ENCODE measurements at places on chromosomes 12 and 14.

GRCh38 chr12:60995256-60995825 is 1264.9 kb upstream of the USP15 start:
- no peak for DNase-seq

DNA sequence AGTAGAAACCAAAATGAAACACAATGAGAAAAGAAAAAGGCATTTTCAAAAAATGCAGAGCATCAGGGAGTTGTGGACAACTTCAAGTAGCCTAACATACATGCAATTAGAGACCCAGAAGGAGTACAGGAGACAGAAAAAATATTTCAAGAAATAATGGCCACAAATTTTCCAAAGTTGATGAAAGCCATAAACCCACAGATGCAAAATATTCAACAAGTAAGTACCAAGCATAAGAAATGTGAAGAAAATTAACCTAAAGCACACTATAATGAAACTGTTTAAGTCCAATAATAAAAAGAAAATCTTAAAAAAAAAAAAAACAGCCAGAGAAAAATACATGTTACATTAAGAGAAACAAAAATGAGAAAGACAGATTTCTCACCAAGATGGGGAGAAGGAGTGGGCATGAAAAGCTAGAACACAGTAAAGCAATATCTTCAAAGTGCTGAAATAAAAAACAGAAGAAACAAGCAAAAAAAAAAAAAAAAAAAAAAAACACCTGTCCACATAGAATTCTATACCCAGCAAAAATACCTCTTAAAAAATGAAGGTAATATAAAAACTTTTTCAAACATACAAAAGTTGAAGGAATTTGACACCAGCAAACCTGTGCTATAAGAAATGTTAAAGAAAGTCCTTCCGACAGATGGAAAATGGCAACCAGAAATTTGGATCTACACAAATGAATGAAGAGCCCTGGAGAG is 77.1 kb downstream of the PRKAB1 start:
- DNase-seq = no peak

- no peak for DNase-seq
These were observed 2.5 kb downstream of the AJUBA start for GRCh38 chr14:22979748-22980392.

GRCh38 chr12:99658671-99659349 is 11.3 kb downstream of the GARIN6 start:
- DNase-seq = no peak

DNA sequence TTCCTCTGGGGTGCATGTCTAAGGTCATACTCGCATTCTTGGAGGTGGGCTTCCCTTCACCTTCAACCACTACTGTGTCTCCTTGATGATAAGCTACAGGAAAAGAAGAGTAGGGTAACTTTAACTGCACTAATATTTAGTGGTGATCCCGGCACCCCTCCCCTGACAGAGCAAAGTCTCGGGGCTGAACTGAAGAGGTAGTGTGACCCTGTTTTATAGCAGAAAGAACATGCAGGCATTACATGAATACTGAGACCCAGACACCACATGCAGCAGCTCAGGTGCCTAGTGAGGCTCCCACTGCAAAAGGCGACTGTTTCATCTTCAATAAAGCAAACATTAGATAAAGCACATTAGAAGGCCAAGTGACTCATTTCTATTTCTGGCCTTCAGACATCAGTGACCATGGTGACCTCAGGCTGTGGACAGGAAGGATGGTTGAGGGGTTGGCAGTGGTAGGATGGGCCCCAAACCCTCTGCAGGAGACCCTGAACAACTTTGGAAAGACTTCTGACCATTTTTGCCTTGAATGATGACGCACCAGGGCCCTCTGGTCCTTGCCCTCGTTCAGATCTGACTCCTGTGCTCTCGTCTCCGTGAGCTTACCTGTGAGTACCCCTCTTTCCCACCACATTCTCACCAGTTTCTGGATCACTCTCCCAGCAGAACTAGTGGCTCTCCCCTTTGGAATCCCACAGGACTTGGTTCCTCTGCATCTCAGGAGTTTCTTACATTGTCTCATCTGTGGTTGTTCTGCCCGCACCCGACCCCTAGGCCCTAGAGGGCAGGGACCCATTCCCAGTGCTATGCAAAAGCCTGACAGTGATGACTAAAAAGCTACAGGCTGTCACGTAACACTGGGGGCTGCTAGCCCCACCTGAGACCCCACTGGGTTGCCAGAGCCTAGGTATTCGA is 23.8 kb upstream of the JPH4 start:
- DNase-seq = no peak

GRCh38 chr14:68822132-68822651 is 29.3 kb upstream of the ZFP36L1 start:
- no peak for DNase-seq

GRCh38 chr14:68665131-68665530 is 127.7 kb downstream of the ZFP36L1 start:
- no peak for DNase-seq

GRCh38 chr12:108337235-108338223 is 1.6 kb downstream of the CMKLR1 start:
- DNase-seq = no peak

GRCh38 chr14:57567220-57567619 is 73.6 kb upstream of the CCDC198 start:
- no peak for DNase-seq

- no peak for DNase-seq
These were observed 890.8 kb upstream of the USP15 start for GRCh38 chr12:61369241-61369910.

DNA sequence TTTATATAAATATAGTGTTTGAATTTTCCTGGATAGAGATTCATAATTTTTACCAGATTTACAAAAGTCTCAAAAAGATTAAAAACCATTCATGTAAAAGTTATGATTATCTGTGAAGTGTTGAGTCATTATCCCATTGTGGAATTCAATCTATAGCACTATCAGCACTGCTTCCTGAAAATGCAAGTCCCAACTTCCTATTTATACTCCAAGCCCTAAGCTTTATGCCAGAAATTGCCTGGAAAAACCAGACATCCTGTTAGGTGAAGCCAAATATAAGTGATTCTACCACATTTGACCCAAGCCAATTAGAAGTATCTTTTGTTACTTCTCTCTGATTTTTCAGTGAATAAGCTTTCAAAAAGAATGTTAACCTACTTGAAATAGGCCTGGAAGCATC is 129.1 kb downstream of the GPR135 start:
- no peak for DNase-seq

DNA sequence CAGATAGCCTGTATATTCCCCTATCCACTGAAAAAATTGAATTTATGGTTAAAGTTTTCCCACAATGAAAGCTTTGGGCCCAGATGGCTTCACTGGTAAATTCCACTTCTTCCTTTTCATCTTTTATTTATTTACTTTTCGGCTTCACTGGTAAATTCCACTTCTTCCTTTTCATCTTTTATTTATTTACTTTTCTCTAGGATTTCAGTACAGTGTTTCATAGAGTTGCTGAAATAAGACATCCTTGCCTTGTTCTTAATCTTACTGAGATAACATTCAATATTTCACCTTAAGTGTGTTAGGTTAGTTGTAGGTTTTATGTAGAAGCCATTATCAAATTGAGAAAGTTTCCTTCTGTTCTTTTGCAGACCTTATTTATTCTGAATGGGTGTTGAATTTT is 18.9 kb upstream of the KLRG1 start:
- DNase-seq = no peak

DNA sequence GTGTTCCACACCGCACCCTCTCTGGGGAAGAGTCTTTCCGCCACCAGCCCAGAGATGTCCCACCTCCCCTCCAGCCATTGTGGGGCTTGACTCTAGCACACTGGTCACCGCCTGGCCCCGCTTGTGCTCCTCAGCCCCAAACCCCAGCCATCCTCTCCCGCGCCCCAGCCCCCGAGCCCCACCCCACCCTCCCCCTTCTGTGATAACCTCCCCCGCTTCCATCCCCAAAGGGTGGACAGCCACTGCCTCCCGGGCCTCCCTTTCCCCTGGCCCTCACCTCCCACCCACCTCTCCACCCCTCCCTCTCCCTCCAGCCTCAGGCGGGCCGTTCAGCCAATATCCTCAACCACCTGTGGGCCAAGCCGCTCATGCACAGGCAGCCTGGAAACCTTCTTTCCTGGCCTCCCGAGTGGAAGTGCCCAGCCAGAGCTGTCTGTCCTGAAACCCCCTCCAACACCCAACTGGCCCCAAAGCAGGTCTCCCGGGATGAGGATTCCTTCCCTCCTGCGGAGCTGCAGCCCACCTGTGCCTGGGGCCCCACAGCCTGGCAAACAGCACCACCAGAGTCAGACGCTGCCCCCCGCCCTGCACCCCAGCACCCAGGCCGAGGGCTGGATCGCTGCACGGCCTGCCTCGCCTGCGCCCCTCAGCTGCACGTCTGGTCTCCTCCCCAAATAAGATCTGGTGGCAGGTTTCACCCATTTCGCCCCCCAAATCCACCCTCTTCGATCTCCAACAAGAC is 27.1 kb upstream of the NUDT14 start:
- DNase-seq = no peak

DNA sequence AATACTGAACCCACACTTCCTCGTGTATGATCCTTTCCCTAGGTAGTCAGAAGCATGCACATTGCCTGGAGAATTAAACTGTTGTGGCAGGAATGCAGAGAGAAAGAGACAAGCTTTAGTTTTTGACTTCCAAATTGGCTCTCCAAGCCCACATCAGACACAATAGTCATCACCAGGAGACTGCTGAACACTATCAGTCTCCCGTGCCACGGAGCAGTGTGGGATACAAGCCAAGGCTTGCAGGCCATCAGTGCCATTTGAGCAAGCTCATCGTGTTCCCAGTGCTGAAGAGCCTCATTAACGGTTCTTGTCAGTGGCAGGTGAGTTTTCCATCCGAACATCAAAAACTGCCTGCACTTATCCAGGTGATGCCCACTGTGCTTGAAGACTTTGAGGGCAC is 410.8 kb downstream of the NAV3 start:
- no peak for DNase-seq

- DNase-seq = no peak
These were observed 76.0 kb downstream of the NPAS3 start for GRCh38 chr14:33014710-33015109.

DNA sequence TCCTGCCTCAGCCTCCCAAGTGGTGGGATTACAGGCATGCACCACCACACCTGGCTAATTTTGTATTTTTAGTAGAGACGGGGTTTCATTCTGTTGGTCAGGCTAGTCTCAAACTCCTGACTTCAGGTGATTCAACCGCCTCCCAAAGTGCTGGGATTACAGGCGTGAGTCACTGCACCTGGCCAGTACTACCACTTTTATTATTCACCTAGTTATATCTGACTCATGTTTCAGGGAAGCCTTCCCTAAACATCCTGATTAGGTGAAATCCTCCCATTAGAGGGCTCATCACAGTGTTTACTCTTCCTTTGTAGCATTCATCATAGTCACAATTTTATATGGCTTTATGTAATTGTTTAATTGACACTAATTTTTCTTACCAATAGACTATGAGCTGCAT is 295.3 kb upstream of the SOX5 start:
- no peak for DNase-seq

- DNase-seq = no peak
These were observed 49.2 kb upstream of the PPP1R12A start for GRCh38 chr12:79983986-79984620.

GRCh38 chr14:73058922-73059673 is 764 bp downstream of the RBM25 start:
- peak; percentile 36 for DNase-seq

DNA sequence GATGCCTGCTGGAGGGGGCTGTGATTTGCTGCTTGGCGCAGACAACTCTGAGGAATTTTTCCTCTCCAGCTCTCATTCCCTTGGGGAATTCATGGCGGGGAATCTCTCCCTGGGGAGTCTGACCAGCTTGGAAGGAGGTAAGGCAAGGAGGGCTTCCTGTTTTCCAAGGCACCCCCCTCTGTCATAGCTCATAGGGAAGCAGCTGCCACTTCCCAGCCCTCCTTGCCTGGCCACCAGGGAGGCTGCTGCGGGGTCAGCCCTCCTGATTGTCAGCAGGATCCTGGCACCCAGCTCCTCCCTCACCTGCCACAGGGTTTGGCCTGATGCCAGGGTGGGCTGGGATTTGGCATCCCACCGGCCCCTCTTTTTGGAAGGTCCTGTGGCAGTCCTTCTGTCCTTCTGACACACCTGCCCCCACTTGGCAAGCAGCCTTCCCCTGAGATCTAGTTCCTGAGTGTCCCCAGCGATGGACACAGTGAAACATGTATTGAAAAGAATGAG is 74.9 kb downstream of the TSPAN9 start:
- DNase-seq = no peak

- DNase-seq = no peak
These were observed at the start of gene WNT1 for GRCh38 chr12:48978291-48978740. Gene WNT1, plus strand, starts transcription at chr12:48978322. Its CDS starts 329 bp downstream, at chr12:48978651.

- no peak for DNase-seq
These were observed 645.1 kb downstream of the SLC16A7 start for GRCh38 chr12:60240891-60241290.

DNA sequence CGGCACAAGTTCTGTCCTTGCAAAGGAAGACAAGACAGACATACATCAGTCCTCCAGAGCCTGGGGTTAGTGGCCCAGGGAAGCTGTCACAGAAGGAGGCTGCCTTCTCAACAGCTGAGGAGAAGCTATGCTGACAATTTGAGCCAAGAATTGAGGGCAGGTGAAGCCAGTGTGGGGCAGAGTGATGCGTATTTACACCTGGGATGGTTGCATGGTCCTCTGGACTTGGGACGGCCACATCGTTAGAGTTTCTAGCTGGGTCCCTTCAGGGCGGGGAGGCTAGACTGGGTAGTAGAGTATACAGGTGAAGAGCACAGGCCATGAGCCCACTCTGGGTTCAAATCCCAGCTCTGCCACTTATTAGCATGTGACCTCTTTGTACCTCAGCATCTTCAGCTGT is 16.5 kb downstream of the KRT85 start:
- DNase-seq = no peak

- no peak for DNase-seq
These were observed 149.6 kb downstream of the SLC38A6 start for GRCh38 chr14:61130512-61131260.

- no peak for DNase-seq
These were observed 38.4 kb upstream of the DDX11 start for GRCh38 chr12:31035226-31035625.

DNA sequence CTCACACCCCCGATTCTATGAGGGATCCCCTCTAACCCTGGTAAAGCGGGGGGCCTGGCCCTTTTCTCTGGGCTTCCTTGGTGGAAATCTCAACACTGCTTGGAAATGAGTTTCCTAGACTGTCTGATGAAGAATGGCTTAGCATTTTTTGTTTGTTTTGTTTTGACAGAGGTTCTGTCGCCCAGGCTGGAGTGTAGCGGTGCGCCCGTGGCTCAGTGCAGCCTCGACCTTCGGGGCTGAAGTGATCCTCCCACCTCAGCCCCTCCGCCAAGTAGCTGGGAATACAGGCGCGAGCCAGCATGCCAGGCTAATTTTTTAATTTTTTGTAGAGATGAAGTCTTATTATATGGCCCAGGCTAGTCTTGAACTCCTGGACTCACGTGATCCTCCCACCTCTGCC is 30.3 kb downstream of the TC2N start:
- no peak for DNase-seq

DNA sequence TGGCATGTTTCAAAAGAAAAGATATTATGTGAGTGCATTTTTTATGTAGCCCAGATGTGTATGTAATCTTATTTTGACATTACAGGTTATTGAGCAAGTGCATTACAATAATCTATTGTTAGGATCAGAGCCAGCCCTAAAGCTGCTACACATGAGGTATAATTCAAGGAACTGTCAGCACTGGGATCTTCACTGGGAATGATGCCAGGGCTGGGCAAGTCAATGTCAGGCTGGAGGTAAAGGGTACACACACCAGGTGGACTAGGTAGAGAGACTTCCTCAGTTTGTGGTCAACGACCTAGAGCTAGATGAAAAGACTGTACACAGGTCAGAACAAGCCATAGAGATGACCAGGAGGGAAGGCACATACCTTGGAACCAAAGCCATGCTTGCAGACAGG is 15.4 kb downstream of the TRIM9 start:
- no peak for DNase-seq

All from tibial nerve (tissue), 4 donors.